Astrocyte of the hippocampus (primary cell): ENCODE measurements at places on chromosomes 1 and 21.

DNA sequence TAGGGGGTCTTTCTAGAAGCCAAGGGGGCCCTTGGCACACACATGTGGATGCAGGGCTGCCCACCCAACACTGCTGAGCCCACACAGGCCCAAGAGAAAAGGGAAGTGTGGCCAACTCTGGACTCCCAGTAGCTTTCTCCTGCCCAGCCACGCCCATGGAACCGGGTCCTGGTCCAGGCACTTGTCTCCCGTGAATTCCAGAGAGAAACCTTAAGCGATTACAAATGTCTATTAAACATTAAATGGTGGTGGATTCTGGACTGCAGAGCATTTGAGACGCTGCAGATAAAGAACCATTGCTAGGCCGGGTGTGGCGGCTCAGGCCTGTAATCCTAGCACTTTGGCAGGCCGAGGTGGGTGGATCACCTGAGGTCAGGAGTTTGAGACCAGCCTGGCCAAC lies 100.6 kb upstream of the ARHGEF16 start:
- DNase-seq, result no peak

DNA sequence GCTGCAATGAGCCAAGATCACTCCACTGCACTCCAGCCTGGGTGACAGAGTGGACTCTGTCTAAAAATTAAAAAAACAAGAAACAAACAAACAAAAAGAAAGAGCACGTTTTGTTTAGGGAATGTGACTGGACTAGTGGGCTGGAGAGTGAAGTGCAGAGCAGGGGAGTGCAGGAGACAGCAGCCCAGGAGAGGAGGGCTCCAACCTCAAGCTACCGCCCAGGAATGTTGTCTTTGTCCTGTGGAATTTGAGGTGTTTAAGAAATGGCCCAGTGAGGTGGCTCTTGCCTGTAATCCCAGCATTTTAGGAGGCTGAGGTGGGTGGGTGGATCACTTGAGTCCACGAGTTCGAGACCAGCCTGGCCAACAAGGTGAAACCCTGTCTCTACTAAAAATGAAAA lies 42.4 kb upstream of the MTF2 start:
- no peak for DNase-seq

DNA sequence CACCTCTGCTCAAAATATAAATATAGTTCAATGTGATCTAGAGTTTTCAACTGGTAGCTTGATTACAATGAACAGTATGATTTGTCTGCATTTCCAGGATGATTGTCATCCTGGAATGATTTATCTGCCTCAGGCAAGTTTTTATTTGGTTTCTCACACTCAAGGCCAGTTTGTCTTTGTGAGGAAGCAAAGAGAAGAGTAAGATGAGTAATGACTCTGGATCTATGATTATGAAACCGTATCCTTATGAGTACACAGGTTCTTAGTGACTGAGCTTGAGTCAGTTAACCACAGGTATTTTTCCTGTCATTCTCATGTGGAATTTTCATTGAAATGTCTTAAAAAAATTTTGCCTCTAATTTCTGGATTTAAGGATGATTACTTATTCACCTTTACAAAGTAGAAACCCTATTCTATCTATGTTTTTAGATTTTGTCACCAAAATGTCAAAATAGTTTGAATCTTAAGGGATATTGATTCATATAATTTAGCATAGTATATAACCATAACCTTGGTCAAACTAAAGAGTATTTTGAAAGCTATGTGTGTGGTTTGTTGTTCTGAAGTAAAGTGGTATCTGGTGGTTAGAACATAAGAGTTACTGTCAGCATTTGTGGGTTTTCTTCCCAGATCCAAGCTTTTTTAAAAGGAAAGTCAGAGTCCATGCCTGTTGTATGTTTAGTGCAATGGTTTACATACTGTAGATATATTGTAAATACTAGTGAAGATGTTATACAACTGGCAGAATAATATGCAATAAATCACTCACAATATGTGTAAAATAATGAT lies 145.0 kb downstream of the RASAL2 start:
- peak; percentile 91 for DNase-seq

DNA sequence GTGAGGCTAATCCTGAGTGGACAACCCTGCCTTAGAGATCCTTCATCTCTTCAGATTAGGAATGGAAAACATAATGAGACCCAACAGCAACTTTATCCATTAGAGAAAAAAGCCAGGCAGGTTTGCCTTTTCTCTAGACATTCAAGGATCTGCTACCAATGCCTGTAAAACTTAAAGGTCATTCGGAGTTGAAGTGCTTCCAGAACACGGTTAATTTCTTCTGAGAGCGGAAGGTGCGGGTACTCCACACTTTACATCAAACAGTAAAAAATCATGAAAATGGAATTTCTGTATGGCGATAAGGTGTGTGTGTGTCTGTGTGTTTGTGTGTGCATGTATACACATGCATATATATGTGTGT lies 65.2 kb upstream of the PRKACB start:
- DNase-seq, result no peak

DNA sequence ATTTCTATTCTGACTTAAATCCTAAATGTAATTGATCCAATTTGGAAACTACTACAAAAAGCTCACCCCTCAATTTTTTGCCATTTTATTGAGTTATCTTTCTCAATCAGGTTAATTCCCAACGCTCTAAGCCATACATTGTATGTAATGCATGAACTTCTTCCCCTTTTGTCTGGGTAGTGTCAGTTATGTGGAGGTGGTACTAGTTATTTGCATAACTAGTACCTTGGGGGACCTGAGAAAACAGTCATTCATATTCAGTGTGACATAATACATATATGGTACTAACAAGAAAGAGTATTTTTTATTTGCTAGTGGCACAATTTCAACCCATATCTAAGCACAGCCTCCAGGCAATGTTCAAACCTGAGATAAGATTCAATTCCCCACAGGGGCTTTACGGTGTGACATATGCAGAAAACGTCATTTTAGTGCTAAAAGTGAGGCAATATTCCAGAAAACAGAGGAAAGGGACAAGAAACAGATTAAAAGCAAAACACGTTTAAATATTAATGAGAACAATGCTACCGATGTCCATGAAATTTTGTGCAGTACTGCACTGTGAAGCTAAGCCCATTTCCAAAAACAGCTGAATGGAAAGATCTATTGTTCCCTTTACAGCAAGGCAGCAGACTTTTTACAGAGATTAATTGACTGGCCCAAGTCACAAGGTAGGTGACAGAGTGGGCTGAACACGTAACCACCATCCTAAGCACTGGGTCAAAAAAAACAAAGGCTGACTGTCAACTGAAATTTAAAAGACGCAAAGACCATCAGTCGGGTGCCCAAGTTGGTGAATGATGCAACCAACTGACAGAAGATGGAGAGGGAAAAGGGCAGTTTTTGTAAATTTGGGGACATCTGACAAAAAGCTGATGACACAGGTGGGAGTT lies 1.4 kb downstream of the HLCS start:
- DNase-seq, result no peak

- DNase-seq, result no peak
Measured at GRCh38 chr1:3207217-3207848, 138.3 kb downstream of the PRDM16 start.

GRCh38 chr1:46131712-46132528 lies 509 bp downstream of the PIK3R3 start:
- DNase-seq, result peak; percentile 53

DNA sequence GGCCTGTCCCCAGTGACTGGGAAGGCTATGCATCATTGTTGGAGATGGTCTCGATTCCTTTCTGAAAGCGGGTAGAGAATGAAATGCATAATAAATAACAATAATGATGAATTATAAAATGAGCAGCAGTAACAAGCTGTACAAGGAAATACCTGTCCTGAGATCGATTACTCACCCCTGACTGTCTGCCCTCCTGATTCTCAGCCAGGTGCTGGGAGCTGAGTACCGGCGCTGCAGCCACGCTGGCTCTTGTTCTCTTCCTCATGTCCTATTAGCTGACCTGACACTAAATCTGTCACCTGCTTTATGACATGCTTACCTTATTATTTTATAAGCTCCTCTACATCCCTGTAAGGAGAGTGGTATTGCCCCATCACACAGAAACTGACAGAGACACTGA lies 3.4 kb downstream of the AGPAT3 start:
- no peak for DNase-seq

- no peak for DNase-seq
Measured at GRCh38 chr1:23118957-23119792, 49.5 kb downstream of the LUZP1 start.

DNA sequence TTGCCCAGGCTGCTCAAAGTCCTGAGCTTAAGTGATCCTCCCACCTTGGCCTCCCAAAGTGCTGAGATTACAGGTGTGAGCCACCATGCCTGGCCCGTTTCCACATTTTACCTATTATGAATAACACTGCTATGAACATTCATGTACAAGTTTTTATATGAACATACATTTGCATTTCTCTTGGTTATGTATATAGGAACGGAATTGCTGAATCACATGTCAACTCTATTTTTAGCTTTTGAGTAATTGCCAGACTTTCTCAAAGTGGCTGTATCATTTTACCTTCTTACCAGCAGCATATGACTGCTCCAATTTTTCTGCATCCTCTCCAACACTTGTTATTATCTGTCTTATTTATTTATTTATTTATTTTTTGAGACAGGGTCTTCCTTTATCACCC lies 2.7 kb downstream of the SPATA21 start:
- no peak for DNase-seq

- peak; percentile 70 for DNase-seq
Measured at GRCh38 chr1:228087771-228088251, 5.3 kb downstream of the ARF1 start.
